ENCODE measurements at places on chromosomes 4 and X.
A peak's percentile ranks its signal among the peaks of the same experiment; 100 is the strongest.

DNA sequence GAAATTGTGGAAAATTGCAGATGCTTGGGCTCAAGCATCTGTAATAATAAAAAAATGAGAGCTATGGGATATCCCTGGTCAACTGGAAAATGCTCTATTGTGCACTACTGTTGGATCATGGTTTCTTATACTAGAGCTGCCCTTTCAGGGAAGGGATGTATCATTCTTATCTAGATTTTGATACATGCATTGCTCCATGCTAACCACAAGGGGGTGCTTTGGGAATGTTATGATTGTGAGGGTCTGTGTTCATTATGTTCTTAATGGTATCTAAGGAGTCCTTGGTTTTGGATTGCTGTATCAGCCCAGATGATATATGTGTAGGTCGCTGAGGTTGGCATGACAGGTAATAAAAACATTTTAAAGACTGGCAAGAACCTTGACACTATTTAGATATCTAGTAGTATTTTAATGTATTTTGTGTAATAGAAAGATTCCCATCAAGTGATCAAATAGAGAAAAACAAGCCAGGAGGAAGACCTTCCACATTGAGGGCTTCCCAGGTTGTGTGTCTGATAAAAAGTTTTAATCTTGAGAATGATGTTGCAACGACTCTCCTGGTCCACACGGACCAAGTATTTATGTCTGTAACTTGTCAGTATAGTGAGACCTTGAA lies 49.2 kb upstream of the TLR2 start:
- peak; percentile 33 for DNase-seq

DNA sequence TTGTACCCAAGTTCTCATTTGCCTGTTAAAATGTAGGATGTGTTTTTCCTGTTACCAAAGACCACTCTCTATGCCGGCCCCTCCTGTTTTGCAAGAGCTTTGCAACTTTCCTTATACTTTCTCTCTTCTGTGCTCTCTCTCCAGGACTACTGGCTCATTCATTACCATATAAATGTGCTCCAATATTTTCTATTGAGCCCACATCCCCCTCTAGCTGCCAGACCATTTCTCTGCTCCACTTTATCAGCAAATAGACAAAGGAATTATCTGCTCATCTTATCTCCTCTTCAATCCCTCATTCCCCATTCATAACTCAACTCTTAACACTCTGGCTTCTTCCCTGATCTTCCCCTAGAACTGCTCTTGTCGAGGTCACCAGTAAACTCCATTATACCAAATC lies 33.6 kb downstream of the RPGR start:
- DNase-seq = no peak

- no peak for DNase-seq
Observed at GRCh38 chr4:40825014-40825838, 75.5 kb downstream of the NSUN7 start.

DNA sequence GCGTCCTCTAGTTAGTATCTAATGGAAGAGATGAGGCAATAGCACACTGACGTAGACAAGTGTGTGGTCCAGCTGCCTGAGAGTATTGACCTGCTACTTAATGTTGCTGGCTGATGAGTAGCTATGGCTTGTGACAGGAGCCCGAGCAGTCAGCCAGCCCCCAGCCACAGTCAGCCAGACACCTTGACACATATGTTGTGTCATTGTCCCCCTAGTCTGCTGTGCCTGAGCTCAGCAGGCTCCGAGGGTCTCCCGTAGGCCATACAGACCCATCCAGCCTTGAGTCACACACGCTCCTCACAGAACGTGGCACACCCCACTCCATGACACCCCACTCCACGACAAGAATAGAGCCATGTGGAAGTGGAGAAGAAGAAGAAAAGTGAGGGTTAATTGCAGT lies 362.1 kb downstream of the UNC5C start:
- no peak for DNase-seq

DNA sequence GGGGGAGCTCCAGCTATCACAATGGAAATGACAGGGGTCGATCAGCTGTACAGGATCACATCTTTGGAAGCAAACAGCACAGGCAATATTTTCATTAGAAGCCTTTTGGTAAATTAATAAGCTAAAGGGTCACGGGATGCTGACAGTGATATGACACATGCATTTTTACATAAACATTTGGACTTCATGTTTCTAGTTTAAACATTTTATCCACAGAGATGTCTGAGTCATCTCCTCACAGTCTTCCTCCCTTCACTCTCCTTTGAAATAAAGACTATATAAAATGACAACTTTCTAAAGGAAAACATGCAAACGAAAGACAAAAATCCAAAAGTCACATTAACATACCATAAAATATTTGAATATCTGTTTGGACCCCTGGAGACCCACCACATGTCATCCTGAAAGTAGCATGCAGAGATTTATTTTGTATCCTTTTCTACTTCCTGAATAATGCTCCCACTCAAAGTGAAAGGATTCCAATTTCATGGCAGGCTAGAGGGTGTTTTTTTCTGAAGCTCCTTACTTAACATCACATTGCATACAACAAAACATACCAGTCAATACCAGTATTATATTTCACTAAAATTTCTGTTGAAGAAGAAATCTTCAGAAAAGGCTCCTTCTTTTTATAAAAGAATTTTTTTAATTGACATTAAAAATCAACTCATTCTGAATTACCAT lies 200.1 kb upstream of the PPARGC1A start:
- peak; percentile 46 for DNase-seq

DNA sequence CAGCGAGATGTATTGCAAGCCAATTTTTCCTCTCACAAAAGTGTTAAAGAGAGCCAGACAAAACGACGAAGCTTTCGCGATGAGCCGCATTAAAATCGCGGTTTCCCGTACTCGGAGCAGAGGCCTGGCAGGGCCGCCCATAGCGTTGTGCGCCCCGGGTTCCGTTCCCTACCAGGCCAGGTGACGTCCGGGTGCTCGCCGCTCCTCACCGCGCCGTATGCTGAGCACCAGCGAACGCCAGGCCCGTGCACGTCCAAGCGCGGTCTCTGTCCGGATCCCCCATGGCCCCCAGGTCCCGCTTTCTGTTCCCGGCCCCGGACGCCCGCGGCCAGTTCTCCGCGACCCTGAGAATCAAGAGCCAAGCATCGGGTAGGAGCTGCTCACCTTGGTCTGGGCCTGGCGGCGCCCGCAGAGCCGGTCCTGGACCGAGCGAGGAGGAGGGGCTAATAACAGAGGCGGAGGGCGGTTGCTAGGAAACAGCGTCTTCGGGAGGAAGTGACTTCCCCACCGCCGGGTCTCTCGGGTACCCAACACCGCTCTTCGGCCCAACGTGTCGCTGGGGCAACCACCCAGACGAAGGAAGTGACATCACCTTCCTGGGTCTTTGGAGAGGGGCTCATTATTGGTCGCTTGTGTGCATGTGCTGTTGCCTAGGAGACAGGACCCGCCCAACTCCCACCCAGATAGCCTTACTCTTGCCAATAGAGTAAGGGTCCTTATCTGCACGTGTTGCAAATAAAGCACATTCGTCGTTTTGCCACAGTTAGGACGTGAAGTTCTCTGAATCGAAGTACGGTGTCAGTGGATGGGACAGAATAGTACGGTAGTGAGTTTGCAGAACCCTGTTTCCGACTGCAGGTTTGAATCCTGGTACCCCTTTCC lies at the start of gene MAP9:
Gene MAP9, minus strand, starts transcription at position 579 of the 882 bp plus-strand sequence. CDS start 1,115 bp downstream, outside the sequence.
- DNase-seq = peak; percentile 82

DNA sequence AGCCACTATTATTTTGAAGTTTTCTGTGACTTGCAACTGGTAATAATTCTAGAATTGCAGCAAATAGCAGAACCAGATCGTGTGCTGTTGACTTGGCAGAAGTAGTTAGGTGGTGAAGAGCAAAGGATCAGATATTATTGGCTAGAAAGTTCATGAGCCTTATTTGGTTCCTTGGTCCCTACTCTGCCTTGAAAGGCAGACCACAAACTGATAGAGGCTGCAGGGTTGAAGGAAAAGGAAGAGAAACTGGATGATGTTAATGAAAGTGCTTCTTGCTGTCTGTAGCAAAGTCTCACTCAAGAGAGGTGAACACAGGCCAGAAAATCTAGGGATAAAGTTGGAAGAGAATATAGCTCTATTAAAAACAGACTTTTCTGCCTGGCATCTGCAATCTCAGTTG lies 41.2 kb upstream of the RNF150 start:
- no peak for DNase-seq

All from LHCN-M2 (cell line).